Activated gamma-delta T cell treated with anti-CD3 and anti-CD28 coated beads, Interleukin-2, amount 50 U/mL, for 16 hours (primary cell): ENCODE measurements at places on chromosomes 7 and 10.

DNA sequence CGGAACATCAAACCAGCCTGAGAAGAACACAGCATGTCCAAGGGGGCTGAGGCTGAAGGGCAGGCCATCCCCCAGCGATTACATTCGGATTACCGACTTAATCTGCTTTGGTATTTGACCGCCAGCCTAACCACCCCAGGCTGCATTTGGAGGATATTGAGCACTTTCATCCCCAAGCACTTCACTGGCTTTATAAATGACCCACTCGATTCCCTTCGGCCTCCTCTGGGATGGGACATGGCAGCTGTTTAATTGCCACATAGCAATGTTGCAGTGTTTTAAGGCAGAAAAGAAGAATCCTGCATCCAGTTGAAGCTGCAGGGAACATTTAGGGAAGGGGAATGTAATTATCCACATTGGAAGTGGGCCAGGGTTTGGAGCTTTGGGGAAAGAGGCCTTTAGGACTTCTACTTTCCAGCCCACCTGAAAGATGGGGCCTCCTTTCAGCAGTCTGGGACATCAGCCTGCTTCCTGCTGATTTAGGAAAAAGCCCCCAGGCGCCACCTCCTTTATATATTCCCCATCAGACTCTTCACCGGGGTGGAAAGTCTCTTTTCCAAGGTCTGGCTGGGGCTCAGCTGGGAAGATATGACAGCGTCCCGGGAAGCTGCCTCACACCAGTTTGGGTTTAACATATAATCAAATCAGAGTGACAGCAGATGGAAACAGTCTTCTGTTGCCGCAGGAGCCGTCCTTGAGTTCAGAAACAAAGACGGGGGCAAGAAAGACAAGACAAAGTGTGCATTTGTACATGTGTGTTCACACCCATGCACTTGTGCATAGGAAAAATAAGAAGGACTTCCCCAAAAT is 9.2 kb downstream of the DPCD start:
- DNase-seq, result no peak

GRCh38 chr7:37666026-37666799 is 17.4 kb upstream of the GPR141 start:
- DNase-seq, result no peak

DNA sequence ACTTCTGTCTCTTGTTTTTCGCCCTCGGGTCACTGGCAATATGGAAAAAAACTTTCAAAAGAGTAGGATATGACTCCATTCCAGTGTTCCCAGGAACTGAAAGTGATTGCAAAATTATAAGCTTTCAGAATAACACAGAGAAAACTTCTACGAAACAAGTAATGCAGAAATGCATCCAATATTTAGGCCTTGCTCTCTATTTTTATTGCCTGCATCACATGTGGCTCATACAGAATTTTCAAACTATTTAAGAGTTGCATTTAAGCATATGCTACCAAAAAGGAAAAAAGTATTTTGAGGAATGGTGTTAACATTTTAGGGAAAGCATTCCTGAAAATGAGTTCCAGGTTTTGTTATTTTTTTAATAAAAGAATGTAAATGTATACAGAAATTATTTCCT is 228.0 kb downstream of the CACNB2 start:
- DNase-seq, result no peak

GRCh38 chr7:26279405-26279804 is 12.3 kb upstream of the SNX10 start:
- no peak for DNase-seq

DNA sequence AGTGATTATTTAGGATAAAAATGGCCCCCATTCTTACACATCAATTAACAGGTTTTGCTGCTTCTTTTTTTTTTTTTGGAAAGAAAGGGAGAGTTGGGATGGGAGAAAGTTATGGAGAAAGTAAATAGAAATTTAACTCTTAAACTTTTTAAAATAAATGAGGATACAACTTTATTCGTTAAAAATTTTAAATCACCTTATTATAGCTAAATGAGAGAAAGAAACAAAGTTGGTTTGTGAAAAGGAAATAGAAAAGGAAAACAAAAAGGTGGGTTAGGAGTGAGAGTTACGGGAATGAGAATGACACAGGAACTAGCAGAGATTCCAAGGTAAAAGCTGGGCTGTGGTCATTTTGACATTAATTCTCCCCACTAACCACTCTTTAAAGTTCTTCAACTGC is 34.9 kb downstream of the LMOD2 start:
- no peak for DNase-seq

GRCh38 chr10:93813507-93814465 is 56.0 kb downstream of the LGI1 start:
- DNase-seq, result no peak

GRCh38 chr7:36755484-36755883 is 31.2 kb upstream of the AOAH start:
- no peak for DNase-seq

DNA sequence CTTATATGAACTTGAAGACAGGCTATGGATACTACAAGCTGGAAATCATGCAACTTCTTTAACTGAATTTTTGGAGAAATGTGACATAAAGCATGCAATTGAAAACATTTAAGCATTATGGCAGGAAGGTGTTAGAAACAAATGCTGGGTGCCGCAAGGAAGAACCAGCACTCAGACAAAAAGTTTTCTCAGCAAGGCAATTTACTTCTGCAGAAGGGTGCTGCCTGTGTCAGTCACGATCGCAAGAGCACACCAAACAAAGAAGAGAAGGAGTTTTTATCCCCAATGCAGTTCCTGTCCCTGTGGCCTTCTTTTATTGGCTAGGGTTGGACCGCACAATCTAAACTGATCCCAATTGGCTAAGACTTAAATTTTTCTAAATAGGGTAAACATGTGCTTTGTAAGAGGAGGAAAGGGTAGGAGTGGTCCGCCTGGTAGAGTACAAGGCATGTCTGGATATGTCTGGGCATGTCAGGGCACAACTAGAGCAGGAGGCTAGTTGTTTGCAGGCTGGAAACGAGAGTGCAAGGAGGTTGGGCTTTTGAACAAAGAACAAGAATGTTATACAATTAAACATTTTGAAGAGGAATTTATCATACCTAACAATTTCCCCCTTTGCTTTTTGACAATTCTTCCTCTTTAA is 109.6 kb upstream of the FAM3C start:
- DNase-seq, result no peak

DNA sequence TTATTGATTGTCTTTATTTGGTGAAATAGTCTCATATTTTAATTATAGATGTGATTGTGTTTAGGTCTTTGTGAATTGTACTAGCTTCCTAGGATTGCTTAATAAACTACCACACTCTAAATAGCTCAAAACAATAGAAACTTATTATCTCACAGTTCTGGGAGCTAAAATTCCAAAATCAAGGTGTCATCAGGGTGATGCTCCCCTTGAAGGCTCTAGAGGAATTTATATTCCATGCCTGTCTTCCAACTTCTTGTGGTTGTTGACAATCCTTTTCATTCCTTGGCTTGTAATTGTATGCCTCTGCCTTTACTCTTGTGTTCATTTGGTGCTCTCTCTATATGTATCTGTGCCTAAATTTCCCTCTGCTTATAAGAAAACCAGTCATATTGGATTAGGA is 155.3 kb upstream of the AKR1E2 start:
- DNase-seq, result no peak

- no peak for DNase-seq
These were observed 36.5 kb upstream of the PDZD8 start for GRCh38 chr10:117411479-117412399.

- no peak for DNase-seq
These were observed 8.0 kb downstream of the DLX5 start for GRCh38 chr7:97016381-97017191.

DNA sequence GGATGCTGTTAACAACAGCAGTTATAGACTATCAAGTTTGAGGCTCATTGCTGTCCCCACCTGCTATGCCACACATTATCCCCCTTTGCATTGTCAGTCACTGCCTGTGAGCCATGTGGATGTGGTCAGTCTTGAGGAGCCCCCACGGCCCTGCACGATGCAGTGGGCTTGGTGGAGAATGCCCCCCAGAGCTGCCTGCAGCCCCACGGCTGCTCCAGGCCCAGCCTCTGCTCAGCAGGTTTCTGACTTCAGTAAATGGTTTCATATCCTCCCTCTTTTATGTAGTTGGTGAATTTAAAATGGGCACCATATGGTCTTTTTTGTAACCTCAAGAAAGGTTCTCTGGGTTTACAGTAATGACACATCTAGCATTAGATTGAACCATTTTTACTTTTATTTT is 164.1 kb downstream of the EBF3 start:
- DNase-seq, result no peak

GRCh38 chr10:129949891-129950291 is 14.2 kb downstream of the EBF3 start:
- no peak for DNase-seq

- no peak for DNase-seq
These were observed 123.9 kb upstream of the FAM171A1 start for GRCh38 chr10:15494850-15495506.

DNA sequence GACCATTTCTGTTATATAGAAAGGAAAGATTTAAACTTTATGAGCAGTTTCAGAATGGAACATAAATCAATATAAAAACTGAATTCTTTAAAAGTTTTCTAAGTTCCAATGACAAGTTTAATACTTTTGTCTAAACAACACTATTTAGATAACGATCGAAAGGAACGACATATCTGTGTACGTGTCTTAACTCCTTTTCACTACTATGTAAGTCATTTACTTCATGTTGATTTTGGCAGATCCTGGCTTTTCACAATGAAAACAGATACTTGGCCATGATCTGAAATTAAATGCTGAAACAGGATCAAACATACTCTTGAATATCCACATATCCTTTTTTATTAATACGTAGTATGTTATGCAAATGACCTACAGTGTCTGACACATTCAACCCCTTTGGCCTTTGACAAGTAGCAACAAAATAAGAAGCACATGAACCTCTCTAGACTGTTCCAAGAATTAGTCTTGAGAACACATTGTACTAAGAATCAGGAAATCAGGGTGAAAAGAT is 41.9 kb downstream of the RNLS start:
- no peak for DNase-seq

DNA sequence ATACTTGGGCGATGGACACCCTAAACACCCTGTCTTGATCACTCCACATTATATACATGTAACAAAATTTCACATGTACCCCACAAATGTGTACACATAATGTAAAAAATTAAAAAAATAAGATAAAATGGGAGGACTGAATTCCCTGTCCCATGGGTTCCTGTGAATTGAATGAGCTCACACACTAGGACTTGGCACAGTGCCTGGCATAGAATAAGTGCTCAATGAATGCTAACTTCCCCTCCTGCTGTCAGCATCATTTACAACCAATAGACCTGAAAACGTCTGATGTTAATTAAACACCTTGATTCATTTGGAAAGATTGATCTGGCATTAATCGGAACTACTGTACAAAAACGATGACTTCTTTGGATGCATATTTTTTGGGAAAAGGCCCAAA is 117.3 kb upstream of the ZNF438 start:
- DNase-seq, result no peak

DNA sequence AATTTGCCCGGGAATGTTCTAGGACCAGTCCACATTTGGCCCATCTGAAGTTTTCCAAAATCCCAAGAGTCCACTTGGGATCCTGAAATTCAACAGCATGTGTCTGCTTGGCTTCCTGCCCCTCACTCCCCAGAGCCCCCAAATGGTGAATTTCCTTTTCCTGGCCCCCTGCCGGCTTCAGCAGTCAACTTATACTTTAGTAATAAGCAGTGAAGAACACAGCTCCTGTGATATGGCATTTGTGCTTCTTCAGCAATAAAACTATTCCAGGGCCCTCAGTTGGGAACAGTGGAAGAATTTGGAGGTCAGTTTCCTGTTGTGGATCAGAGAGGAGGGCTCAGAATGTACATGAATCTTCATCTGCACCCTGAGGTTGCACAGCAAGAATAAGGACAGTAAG is 51.1 kb downstream of the PRF1 start:
- DNase-seq, result no peak

GRCh38 chr10:47244560-47245500 is 55.2 kb upstream of the GDF10 start:
- DNase-seq, result no peak

- DNase-seq, result no peak
These were observed 291.9 kb downstream of the GFRA1 start for GRCh38 chr10:115981081-115981480.

GRCh38 chr7:179209-179681 is 13.1 kb upstream of the FAM20C start:
- no peak for DNase-seq

DNA sequence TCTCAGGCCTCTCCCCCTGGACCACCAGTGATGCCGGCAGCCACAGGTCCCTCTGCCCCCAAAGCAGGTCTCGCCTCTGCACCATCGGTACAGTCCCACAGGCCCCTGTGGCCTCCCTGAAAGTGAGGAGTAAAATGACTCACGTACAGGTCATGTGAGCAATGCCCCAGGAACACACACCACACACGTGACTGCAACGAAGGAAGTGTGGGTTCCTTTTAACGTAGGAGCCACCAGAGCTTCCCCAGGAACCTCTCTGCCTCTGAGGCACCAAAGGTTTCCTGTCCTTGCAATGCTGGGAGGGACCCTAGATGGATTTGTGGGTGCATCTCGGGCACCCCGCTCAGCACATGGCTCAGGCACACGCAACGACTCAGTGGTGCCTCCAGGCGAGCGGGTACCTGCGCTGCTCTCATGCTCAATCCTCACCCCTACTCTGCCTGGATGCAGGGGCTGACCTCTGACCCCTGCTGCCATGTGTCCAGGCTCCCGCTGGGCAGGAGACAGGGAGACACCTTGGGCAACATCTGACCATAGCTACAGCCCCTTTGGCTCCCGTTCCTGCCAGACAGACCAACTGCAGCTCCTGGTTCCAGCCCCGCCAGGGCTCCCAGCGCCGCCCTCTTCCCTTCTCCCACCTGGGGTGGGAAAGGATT is 120.7 kb downstream of the PRKAG2 start:
- DNase-seq, result peak; percentile 34

- DNase-seq, result no peak
These were observed 265.7 kb upstream of the NPY start for GRCh38 chr7:24018331-24018730.

DNA sequence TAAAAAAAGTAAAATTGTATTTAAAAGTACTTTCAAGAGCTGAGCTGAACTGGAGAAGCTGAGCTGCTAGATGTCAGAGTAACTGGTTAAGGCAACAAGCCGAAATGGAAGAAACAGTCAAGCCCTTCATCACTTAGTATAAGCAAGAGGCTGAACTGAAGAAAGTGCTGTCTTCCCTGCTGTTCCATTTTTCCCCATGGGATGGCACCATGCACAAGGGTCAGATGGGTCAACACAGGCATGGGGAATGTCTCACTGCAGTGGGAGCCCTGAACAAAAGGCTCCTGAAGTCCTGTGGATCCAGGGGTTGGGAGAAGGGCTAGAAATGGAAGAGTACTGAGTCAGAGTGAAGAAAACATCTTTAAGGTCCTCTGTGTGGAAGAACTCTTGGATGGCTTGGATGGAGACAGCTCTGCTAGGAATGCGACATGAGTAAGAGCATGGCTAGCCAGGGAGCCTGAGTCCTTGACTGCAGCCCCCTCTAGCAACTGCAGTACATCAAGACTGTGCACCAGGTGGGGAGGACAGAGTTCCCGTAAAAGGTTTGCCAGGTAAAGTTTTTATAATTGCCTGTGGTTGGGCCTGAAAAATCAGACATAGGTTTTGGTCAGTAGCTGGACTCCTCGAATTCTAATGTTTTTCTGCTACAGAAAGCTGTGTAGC is 348.3 kb downstream of the GPR158 start:
- no peak for DNase-seq
